ENCODE measurements at places on chromosomes 16 and 17.

DNA sequence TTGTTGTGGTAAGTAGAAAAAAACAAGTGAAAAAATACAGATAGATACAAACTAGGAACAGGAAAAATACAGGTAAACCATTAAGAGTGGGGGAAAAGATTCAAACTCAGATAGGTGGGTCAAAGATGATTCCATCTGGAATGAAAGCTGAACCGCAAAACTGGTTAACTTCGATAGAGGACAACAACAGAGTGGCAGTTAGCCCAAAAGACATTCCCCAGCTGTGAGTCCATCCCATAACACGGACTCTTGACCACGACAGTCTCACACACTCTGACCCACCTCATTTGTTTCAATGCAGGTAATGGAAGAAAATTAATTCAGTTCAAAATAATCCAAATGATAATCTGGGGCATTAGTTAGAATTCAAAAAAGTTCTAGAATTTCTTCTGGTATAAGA is 13.5 kb downstream of the ELAC2 start:
- DNase-seq, result no peak

GRCh38 chr16:57803134-57803990 is 1.1 kb upstream of the KIFC3 start:
- DNase-seq, result no peak

GRCh38 chr17:65190467-65191097 is 53.4 kb downstream of the RGS9 start:
- DNase-seq, result no peak

DNA sequence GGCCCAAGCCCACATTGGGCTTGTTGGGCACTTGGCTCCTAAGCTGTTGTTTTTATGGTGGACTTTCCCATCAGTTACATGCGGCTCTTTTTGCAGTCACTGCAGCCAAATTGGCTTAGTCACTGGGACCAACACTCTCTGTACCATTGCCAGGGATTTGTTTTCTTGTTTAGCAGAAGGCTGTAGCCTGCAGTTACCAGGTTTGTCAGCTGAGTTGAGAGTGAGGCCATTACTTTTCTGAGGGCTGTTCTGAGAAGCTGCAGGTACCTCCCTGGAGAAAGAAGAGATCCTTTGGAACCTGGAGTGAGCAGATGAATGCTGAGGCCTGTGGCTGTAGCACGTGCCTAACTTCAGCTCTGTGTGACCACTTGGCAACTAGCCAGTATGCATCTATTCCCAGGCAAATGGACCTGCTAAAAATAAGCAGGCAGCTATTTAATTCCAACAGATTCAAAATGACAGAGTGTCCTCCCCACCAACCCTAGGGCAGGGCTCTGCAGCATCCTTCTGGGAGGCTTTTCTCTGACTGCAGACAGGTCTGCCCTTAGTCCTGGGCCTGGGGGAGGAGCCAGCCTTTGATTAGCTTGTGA is 12.9 kb downstream of the AKAP1 start:
- DNase-seq, result no peak

GRCh38 chr16:66513111-66513723 is 36.7 kb downstream of the TK2 start:
- DNase-seq, result no peak

GRCh38 chr17:78250891-78251772 is 19.7 kb downstream of the TMEM235 start:
- peak; percentile 92 for DNase-seq

- no peak for DNase-seq
Measured at GRCh38 chr17:64081802-64082799, 47.8 kb downstream of the ERN1 start.

- no peak for DNase-seq
Measured at GRCh38 chr17:8393470-8394231, 4.0 kb downstream of the RNF222 start.

- no peak for DNase-seq
Measured at GRCh38 chr17:47257651-47258339, 4.2 kb downstream of the ITGB3 start.

GRCh38 chr17:7997186-7997585 is 5.2 kb upstream of the GUCY2D start:
- no peak for DNase-seq

GRCh38 chr17:28136923-28137322 is 94.4 kb downstream of the NLK start:
- no peak for DNase-seq

DNA sequence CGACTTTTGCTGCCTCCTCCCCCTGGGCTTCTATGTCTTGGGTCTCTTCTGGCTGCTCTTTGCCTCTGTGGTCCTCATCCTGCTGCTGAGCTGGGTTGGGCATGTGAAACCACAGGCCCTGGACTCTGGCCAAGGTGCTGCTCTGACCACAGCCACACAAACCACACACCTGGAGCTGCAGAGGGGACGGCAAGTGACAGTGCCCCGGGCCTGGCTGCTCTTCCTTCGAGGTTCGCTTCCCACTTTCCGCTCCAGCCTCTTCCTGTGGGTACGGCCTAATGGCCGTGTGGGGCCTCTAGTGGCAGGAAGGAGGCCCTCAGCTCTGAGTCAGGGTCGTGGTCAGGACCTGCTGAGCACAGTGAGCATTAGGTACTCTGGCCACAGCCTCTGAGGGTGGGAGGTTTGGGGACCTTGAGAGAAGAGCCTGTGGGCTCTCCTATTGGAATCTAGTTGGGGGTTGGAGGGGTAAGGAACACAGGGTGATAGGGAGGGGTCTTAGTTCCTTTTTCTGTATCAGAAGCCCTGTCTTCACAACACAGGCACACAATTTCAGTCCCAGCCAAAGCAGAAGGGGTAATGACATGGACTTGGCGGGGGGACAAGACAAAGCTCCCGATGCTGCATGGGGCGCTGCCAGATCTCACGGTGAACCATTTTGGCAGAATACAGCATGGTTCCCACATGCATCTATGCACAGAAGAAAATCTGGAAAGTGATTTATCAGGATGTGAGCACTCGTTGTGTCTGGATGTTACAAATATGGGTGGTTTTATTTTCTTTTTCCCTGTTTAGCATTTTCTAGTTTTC is 2.3 kb downstream of the GP1BA start:
- DNase-seq, result peak; percentile 67

GRCh38 chr17:60356940-60357339 is 35.0 kb downstream of the USP32 start:
- DNase-seq, result no peak

DNA sequence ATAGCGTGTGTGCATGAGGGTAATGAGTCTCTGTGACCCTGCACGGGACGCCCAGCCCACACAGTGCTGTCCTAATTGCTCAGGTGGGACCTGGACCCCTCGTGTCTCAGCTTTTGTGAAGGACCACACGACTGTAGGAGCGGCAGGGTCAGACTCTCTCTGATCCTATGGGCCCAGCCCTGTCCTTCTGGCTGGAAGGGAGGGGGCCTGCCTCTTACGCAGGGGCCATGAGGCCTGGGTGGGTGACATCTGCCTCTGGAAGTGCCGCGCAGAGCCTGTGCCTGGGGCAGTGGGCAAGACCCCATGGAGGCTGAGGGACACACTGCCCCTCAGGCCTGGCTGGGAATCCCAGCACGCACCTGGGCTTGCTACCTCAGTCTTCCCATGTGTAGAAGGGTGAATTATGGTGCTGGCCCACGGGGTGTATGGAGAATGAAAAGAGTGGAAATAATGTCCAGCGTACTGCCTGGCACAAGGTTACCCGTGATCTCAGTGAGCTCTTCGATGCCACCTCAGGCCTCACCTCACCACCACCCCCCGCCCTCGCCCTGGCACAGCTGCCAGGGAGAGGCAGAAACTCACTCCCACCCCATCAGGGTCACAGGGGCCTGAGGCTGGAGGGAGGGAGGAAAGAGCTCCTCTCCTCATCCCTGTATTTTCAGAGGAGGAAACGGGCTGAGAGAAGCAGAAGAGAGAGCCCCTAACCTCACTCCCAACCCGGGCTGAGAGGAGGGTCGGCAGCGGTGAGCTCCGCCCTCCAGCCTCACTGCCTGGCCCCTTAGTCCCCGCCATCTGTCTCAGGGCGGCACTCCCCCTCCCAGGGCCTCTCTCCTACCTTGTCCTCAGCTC is 27.1 kb upstream of the DBNDD1 start:
- peak; percentile 23 for DNase-seq

- DNase-seq, result no peak
Measured at GRCh38 chr16:88688013-88688778, 1.9 kb upstream of the SNAI3 start.

DNA sequence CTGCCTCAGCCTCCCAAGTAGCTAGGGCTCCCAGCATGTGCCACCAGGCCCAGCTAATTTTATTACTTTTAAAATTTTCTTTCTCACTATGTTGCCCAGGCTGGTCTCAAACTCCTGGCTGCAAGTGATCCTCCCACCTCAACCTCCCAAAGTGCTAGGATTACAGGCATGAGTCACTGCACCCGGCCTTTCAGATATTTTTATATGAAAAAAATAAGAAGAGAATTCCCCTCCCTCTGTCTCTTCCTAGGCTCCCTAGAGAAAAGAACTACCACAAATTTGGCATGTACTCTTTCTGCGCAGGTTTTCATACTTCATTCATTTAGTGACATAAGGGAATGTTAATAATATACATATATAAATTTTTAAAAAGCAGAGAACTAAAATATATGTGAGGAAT is 21.7 kb upstream of the SMURF2 start:
- DNase-seq, result no peak

DNA sequence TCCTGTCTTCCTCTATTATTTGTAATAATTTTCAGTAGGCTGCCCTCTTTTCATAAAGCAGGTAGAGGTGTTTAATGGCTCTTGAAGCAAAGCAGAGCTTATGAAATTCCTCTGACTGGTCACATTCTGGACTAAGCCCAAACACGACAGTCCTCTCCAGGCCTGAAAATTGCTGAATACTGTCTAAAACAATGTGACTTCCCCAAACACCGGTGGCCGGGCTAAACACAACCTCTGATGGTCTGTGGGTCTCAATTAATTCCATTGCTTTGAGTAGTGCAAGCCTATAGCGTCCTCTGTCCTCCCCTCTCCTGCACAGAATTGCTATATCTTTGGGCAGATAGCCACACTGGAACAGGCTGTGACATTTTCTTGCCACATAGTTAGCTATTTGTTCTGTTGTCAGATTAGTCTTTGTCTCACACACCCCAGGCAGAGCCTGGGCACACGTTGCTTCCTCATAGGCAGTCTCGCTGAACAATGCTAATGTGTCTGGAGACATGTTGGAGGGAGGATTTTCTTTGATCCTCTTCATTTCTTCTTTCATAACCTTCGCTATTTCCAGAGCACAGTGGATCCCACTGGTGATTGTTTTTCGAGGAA is 10.8 kb upstream of the SLFN12L start:
- DNase-seq, result no peak

DNA sequence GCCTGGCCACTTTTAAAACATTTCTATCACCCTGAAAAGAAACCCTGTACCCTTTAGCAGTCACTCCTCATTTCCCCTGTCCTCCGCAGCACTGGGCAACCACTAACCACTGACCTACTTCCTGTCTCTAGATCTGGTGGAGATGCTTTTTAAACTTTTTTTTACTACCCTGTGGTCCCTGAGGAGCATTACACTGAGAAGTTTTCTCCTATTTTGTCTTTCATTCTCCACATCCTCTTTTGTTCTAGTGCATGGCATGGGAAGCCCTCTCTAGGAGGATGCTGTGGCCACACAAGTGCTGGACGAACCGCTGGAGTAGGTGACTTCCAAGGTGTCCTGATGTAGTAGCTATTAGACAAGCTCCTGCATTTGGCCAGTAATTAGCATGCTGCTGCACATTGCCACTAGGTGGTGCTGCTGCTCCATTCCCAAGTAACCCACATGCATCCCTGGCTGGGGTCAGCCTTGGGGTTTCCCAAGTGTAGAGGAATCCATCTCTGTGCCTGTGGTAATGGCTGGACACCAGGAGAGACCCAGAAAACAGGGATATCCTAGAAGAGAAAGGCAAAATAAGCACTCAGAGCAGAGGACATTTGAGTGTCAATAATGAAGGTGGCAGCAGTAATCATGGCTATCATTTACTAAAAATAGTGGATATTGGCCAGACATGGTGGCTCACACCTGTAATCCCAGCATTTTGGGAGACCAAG is 143.8 kb upstream of the CRHR1 start:
- peak; percentile 65 for DNase-seq

Data from GM20000 (cell line).